ENCODE measurements at places on chromosomes 7 and 10. TPM values are rescaled to one million over a fixed set of nuclear protein-coding genes. Genes with fewer than 3 reads are reported as not detected.

DNA sequence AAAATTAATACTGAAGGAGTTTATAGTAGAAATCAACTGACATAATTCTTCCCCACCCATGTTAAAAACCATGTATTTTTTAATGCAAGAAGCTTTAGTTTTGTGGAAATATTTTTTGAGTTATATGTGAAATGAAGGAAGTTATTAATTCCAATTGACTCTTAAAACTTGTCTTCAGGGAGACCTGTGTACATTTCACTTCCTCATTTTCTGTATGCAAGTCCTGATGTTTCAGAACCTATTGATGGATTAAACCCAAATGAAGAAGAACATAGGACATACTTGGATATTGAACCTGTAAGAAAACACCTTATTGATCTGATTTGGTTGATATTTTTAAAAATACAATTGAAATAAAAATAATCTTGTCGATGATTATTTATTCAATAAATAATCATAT is 33.3 kb downstream of the CD36 start:
- DNase-seq = no peak

DNA sequence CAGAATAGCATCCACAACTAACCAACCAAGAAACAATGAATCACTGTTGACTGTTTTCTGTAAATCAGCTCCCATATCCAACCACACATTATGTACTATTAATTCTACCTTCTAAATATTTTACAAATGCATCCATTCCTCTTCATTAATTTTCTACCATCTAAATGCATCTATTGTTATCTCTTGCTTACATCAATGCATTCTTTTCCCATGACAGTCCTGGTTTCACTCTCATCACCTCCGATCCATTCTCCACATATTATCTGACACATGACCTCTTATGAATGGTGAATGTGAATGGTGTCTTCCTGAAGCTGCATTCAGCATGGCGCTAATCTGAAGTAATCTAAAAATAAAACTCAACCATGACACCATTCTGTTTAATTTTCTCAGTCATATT is 153.8 kb upstream of the CALCR start:
- no peak for DNase-seq

- DNase-seq = no peak
Observed at GRCh38 chr7:108413782-108414492, 42.3 kb downstream of the NRCAM start.

GRCh38 chr7:130554481-130554880 is 62.6 kb downstream of the MEST start:
- DNase-seq = no peak

GRCh38 chr10:30784897-30785605 is 155.5 kb upstream of the LYZL2 start:
- DNase-seq = no peak

DNA sequence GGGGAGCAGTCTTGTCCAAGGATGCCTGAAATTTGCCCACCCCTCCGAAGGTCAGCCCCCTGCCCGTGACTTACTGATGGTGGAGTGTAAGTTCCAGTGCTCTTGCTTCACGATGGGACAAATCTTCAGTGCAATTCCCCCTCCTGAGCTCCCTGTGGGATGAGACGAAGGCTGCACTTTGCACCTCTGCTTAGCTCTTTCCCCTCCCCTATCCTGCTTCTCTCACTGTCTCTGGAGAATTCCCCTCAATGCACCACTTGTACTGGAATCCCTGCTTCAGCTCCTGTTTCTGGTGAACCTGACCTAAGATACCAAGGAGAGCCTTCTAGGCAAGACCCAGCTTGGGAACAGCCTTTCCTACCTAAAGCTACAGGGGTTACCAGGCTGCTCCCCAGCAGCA is 122.9 kb upstream of the ZMIZ1 start:
- no peak for DNase-seq

DNA sequence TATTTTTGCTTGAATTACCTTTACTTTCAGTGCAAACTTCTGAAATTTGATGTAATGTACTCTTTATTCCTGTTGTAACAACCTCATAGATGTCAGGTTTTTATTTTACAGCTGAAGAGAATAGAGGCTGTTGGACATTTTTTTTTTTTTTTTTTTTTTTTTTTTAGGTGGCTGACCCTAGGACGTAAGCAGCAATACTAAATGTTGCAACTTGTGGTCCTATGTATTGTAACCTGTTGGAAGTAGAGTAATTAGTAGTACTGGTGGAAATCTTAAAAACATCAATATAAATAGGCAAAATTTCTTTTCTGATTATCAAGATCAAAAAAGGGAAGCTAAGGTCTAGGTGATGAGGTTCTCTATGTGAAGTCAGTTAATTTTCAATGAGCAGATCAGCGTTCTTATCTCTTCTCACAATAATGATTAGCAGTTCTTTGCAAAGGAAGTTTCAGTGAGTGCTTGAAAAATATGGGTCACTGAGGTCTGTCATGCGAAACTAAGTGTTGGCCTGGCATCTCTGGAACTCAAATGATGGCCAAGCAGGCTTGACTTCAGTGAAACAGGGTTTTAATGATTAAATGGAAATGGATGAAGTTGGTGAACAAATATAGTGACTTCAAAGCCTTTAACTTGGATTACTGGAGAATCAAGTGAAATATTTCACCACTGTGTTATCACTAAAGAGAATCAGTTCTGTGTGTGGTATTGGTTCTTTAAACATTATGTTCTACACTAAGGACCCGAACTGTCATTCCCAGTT is 42.7 kb downstream of the BICC1 start:
- no peak for DNase-seq

DNA sequence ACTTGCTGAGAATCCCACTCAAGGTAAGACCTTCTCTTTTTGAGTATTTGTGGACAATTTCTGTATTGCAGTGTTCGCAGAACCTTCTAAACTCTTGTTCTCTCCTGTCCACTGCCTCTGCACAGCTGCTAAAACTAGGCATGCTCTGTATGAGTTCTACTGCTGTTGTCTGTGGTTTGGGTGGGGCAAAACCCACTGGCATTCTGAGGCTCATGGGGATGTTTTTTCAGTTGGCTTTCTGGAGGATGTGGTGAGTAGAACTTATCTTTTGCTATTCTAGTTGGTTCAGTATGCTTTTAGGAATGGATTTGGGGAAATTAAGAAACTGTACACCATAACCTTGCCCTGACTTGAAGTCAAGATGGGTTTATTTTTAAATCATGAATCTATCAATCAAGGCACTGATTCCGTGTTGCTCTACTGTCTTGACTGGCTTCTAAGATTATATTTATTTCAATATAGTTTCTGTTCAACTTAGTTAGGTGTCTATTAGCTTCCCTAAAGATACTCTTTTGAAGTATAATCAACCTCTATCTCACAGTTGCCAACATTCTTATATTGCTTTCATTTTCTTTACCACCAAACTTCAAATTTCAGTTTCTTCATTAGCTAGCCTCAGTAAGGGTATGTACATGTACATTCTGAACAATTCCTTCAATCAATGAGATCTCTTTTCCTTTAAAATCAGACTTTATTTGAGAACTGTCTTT is 25.0 kb upstream of the C1GALT1 start:
- DNase-seq = no peak

- no peak for DNase-seq
Observed at GRCh38 chr7:137647905-137648565, 198.7 kb downstream of the DGKI start.

DNA sequence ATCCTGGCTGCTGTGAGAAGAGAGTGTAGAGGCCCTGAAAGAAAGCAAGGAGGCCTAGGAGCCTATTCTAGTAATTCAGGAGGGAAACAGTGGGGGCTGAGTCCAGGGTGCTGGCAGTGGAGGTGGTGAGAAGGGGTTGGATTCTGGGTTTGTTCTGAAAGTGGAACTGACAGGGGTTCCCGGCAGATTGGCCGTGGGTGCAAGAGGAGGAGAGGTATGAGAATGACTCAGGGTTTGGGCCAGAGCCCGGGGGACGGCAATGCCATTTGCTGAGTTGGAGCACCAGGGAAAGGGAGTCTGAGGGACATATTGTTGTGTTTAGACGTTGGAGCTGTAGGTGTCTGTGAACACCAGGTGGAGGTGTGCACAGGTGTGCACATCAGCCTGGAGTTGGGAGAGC is 38.5 kb downstream of the NPTX2 start:
- no peak for DNase-seq

- DNase-seq = no peak
Observed at GRCh38 chr10:116769791-116770190, 27.4 kb upstream of the HSPA12A start.

RSBN1L gene
- total RNA-seq = 18.0 TPM

CLDN4 gene
- 295 TPM for total RNA-seq

RNF32 gene
- 3.5 TPM for total RNA-seq

MYH16 gene
- total RNA-seq = 0.23 TPM

NUDT13 gene
- total RNA-seq = 6.1 TPM

GDF10 gene
- 1.2 TPM for total RNA-seq

DKK1 gene
- 563 TPM for total RNA-seq

Measured in Panc1 (cell line).